ENCODE measurements at places on chromosomes 11 and 22. TPM values are rescaled to one million over a fixed set of nuclear protein-coding genes. Genes with fewer than 3 reads are reported as not detected.

The SLC1A2 gene
- total RNA-seq: 0.81 TPM

The P4HA3 gene
- total RNA-seq: 8.1 TPM

The BRD1 gene
- total RNA-seq: 21.3 TPM

The HBB gene
- total RNA-seq: not detected

The HSPB2 gene
- total RNA-seq: 0.36 TPM

The KCNJ4 gene
- not detected for total RNA-seq

The MAP6 gene
- total RNA-seq: 2.0 TPM

The OR51E2 gene
- total RNA-seq: not detected

The GAB4 gene
- not detected for total RNA-seq

The GVQW3 gene
- under 0.01 TPM for total RNA-seq

The RTL10 gene
- 28.7 TPM for total RNA-seq

The MS4A4A gene
- not detected for total RNA-seq

The TEX12 gene
- not detected for total RNA-seq

The MFRP gene
- total RNA-seq: not detected

The C11orf97 gene
- not detected for total RNA-seq

The CRYBB2 gene
- not detected for total RNA-seq

The OR52I2 gene
- total RNA-seq: not detected

The TSSK2 gene
- total RNA-seq: not detected

The FAM83F gene
- not detected for total RNA-seq

The CCDC73 gene
- total RNA-seq: not detected

The OR2AT4 gene
- not detected for total RNA-seq

The CAPRIN1 gene
- total RNA-seq: 150 TPM

The OR6T1 gene
- not detected for total RNA-seq

The TTC36 gene
- total RNA-seq: not detected

The NPAS4 gene
- total RNA-seq: not detected

The RAPSN gene
- not detected for total RNA-seq

The OLFML1 gene
- total RNA-seq: 5.6 TPM

The MLC1 gene
- total RNA-seq: 1.6 TPM

The CECR2 gene
- total RNA-seq: 3.1 TPM

The C22orf23 gene
- 0.32 TPM for total RNA-seq

The RASSF10 gene
- not detected for total RNA-seq

The GRIK4 gene
- not detected for total RNA-seq

The CD3E gene
- total RNA-seq: not detected

The FXYD6 gene
- total RNA-seq: not detected

The SAC3D1 gene
- total RNA-seq: 10.4 TPM

The INS gene
- total RNA-seq: not detected

Measured in cardiac atrium fibroblast (primary cell).